NK-92 treated with Interleukin-12 subunit alpha and Interleukin-12 subunit beta, amount 100 ng/mL, for 24 hours (cell line): ENCODE measurements at places on chromosomes 6 and 20.

DNA sequence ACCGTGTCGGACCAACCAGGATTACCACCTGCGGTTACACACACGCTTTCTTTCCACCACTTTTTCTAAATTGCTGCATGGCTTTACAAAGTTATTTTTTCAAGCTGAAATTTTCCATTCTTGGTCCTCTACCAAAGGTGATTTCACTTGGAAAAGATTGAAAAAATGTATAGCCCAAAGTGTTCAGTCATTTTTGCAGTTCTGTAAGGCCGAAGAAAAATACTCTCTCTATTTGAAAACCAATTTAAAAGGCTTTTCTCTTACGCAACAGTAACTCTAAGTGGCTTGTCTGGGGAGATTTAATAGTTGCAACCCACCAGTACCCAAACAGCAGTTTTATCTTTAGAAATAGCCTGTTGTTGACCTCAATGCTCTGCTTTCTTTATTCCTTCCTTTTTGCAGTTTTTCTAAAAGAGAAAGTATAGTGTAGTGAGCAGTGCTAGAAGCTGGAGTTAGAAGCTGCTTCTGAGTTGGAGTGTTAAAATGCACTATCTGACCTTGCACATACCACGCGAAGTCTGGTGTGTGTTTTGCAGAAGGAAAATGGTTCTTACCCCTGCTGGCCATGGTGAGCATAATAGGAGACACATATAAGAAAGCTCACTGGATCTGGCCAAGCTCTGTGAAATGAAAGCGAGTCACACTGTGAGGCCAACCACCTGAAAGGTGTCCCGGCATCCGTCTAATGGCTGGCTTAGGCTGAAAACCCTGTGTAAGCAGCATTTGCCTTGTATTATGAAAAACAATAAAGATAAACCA is 271.6 kb upstream of the PRND start:
- no peak for DNase-seq

DNA sequence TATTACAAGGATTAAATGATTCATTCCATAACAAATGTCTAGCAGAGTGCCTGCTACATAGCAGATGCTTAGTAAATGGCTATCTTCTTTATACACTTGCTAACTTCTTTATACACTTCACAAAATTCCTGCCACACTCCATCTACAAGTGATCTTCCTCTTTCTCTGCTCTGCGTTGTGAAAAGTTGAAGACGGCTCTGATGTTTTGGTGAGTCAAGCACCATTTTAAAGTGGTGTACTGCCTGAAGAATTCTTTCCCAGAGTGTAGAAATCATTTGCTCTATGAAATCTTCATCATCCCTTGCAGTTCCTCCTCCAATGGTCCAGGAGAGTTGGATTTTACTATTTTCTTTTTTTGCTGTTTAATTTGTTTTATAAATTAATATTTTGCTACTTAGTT is 74.9 kb downstream of the TNFAIP3 start:
- DNase-seq: no peak

DNA sequence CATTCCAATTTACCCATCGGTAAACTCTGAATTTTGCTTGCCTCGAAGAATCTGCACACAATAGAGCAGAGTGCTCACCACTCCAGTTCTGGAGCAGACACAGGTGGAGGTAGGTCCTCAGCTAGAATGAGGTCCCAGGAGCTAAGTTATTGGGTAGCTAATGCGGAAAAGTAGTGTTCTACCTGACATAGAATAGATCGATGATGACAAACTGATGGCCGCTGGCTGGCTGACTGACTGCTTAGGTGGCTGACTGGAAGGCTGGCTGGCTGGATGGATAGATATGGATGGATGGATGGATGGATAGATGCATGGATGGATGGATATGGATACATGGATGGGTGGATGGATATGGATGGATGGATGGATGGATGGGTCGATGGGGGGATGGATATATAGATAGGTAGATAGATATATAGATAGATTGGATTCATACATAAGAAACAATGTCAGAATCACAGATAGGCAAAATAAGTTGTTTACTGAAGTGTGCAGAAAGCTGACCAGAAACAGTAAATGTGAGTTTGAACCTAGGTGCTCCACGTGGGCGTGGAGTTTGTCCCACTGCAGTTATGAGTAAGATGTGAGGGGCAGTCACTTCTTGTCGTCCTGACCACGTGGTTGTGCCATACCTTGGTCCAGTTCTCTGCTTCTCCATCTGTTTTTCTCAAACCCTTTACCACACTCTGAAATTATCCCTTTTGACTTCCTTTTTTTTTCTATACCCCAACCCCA is 62.1 kb downstream of the TBXT start:
- no peak for DNase-seq

- no peak for DNase-seq
Observed at GRCh38 chr20:54152227-54153040, 21.4 kb downstream of the CYP24A1 start.

DNA sequence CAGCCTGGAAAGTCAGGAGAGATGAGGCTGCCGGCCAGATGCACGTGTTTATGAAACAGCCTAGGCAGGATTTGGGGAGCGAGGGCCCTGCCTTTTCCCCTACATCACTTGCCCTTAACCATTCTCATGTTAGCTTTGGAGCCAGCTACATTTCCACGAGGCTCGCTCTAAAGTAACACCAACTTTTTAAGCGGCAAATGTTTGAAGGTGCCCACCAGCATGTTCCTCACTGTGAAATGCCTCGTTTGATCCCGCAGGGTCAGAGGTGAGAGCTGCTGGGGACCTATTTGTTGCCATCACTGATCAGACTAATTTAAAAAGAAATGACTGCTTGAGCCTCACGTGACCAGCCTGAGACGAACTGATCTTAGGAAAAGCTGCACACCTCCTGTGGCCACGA is 51.6 kb upstream of the DACT2 start:
- no peak for DNase-seq

DNA sequence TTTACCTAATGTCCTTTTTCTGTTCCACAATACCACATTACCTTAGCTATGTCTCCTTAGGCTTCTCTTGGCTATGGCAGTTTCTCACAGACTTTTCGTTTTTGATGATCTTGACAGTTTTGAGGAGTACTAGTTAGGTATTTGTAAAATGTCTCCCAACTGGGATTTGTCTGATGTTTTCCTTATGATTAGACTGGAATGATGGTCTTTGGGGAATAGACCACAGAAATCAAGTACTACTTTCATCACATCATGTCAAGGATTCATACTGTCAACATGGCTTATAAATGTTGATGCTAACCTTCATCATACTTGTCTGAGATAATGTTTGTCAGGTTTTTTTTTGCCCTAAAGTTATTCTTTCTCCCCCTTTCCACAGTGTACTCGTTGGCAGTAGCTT is 78.2 kb upstream of the FOXO3 start:
- no peak for DNase-seq

DNA sequence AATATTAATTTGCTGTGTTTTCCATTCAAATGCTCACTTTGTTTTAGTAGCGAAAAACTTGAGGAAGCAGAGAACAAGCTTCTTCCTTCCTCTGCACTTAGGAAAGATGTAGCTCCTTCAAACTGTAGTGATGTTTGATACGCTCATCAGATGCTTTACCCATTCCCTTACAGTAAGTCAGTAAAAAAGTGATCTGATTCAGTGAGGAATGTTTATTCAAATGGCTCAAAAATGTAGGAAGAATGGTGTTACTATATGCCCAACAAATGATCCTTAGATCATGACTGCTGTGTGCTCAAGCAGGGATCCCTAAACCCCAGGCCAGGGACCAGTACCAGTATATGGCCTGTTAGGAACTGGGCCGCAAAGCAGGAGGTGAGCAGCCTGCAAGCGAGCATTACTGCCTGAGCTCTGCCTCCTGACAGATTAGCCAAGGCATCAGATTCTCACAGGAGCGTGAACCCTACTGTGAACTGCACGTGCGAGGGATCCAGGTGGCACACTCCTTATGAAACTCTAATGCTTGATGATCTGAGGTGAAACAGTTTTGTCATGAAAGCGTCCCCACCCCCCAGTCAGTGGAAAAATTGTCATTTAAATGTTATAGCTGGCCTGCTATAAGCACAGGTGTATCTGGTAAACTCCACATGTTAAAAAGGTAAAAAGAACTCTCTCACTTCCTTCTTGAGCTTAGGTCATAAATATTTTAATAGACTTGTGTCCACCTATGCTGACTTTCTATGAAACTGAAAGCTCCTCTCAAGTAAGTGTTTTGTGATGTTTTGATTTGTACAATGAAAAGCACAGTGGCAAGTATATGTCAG is 187.2 kb downstream of the FOXC1 start:
- no peak for DNase-seq

DNA sequence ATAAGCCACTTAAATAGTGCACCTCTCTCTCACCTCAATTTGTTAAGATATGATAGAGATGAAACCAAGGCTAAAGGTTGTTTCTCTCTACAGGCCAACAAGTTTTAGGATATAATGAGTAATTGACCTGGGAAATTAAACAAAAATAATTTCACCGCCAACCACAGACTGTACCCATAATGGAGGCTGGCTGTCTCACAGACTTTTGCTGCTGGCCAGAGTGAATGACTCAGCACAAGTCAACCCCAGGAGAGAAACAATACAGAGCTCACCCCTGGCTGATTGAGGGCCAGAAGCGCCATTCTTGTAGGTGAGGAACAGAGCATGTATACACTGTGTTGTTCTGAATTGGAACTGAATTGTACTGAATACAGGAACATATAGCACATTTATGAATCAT is 99.9 kb downstream of the CAP2 start:
- DNase-seq: no peak

- DNase-seq: no peak
Observed at GRCh38 chr20:62636446-62636845, 5.9 kb upstream of the SLCO4A1 start.

GRCh38 chr6:51292659-51293058 is 474.0 kb downstream of the TFAP2B start:
- no peak for DNase-seq

GRCh38 chr6:41071501-41071922 is 644 bp downstream of the OARD1 start:
- no peak for DNase-seq

GRCh38 chr6:129817821-129818220 is 43.3 kb downstream of the TMEM244 start:
- DNase-seq: no peak

DNA sequence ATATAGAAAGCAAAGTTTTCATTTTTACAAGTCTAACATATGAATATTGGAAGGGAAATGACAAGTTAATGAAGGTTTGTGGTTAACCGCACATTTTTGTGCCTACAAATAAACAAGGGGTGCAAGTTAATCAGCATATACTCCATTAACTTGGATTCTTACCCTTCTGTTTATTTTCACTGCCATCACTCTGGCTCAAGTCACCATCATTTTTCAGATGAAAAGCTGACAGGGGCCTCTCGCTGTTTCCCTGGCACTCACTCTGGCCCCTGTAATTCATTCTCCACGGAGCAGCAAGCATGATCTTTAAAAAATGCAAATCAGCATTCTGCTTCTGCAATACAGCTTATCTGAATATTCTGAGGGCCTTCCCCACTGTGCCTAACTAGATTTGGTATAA is 29.8 kb downstream of the APCDD1L start:
- DNase-seq: no peak

GRCh38 chr6:137848672-137849071 is 18.4 kb upstream of the TNFAIP3 start:
- no peak for DNase-seq

- no peak for DNase-seq
Observed at GRCh38 chr6:62357835-62358234, 71.8 kb upstream of the KHDRBS2 start.

- no peak for DNase-seq
Observed at GRCh38 chr6:11632795-11633511, 95.4 kb downstream of the TMEM170B start.

- DNase-seq: no peak
Observed at GRCh38 chr20:53788253-53789022, 194.8 kb upstream of the ZNF217 start.

GRCh38 chr20:8399947-8400346 is 267.9 kb downstream of the PLCB1 start:
- no peak for DNase-seq

- no peak for DNase-seq
Observed at GRCh38 chr6:1726341-1726768, 116.6 kb downstream of the FOXC1 start.

- DNase-seq: no peak
Observed at GRCh38 chr6:125224231-125224861, 70.8 kb downstream of the TPD52L1 start.

DNA sequence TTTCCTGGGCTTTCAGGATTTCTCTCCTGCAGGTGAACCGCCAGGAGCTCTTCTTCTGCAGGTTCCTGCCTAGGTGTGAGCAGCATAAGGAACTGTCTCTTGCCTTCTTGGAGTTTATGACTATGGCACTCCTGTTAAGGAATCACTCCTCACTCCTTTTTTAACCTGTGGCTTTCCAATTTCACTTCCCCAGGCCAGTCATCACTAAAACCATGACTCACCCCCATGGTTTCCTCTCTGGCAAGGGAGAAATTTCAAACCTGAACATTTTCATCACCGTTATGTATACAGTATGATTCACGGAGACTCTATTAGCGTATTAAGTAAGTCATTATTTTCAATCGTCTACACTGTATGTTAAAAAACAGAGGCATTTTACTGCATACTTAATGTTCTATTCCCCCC is 78.2 kb upstream of the ARID1B start:
- no peak for DNase-seq

DNA sequence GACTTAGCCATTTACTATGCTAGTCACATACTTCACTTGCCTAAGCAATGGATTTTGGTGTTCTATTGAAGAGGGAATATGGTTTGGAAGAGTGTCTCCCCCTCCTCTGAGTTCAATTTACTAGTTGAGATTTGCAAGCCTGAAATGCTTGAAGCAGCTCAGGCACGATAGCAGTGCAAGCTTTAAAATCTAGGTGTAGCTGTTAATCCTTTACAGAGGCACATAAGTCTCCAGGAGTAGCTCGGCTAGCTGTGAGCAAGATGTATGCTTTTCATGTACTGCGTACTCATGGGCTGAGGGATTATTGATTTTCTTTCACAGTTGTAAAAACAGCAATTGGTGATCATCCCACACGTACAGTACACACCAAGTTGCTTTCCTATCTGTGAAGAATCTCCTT is 726 bp downstream of the FLRT3 start:
- no peak for DNase-seq

DNA sequence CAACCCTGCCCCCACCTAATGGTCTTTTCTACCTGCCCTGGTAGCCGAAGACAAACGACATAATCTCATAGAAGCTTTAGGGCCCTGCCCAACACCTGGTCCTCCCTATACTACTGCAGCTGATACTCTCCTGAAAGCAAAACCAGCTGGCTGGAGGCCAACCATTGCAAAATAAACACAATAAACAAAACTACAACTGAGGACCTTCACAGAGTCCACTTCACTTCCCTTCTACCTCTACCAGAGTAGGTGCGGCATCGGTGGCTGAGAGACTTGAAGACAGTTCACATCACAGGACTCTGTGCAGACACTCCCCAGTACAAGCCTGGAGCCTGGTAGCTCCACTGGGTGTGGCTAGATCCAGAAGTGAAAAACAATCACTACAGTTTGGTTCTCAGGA is 476.2 kb downstream of the MMUT start:
- DNase-seq: no peak
